Right hindlimb (tissue), 1 donor: ENCODE measurements at places on chromosomes 1 and 21.

- DNase-seq = no peak
Measured at GRCh38 chr1:203669739-203670138, 43.1 kb downstream of the ATP2B4 start.

DNA sequence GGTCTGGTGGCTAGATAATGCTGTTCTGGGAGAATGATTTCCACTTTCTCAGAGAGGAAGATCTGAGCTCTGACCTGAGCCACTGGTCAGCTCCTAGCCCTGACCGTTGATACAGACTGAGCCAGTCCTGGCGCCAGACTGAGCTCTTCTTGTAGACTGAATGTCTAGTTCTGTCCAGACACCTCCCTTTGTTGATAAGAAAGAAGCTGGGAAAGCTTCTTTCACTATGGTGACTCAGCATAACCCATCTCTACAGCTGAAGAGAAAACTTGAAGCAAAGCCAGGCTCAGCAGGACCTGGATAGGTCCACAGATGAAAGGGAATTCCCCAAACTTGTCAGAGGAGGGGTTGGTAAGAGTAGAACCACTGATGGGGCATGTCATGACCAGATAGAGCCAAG is 9.9 kb upstream of the TRABD2B start:
- DNase-seq = no peak

DNA sequence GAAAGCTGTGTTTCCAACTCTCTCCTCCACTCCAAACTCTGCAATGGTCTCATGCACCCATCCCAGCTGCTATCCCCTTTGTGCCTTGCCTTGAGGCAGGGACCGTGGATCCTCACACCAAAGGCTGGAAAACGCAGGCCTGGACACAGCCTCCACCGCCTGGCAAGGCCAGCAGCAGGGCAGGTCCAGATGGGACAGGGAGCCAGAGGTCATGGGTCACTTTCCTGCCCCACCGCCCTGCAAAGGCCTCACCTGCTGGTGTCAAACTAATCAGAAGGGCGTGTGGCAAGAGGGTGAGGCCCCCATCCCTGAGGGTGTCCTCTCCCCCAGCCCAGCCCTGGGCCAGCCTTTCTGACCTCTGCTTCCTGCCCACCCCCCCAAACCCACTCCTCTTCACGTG is 106.3 kb downstream of the PAX7 start:
- DNase-seq = no peak

GRCh38 chr1:200917291-200917817 is 22.7 kb downstream of the INAVA start:
- DNase-seq = no peak

DNA sequence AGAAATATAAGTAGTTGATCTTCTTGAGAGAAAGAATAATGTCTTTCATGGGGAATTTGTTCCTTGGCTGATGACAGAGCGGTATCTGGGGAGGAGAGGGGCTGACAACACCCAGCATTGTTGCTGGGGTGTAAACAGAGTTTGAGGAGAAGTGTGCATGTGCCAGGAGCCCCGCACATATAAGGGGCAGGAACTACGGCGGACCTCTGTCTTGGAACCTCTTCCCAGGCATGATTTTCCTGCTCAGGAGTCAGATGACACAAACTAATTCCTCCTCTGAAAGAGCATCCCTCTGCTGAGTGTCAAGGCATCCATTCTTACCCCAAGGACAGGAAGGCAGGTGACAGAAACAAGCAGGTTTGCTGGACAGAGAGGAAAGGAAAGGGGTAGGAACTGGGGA is 119.1 kb downstream of the TPTE start:
- DNase-seq = no peak

DNA sequence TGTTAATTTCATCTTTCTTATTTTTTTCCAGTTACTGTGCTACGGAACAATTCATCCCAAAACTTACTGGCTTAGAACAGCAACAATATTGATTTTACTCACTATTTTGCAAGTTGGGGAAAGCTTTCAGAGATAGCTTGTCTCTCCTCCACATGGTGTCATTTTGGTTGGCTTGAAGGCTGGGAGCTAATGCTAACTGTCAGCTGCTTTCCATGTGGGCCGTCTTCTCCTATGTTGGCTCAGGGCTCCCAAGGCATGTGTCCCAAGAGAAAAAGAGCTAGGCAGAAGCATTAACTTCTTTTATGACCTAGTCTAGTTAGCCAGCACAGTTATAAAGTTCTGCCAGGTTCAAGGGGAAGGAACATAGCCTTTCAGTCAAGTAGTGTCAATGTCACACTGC is 33.9 kb upstream of the CASQ2 start:
- DNase-seq = no peak

- DNase-seq = peak; percentile 76
Measured at GRCh38 chr1:161227196-161227871, 1.5 kb downstream of the TOMM40L start.

DNA sequence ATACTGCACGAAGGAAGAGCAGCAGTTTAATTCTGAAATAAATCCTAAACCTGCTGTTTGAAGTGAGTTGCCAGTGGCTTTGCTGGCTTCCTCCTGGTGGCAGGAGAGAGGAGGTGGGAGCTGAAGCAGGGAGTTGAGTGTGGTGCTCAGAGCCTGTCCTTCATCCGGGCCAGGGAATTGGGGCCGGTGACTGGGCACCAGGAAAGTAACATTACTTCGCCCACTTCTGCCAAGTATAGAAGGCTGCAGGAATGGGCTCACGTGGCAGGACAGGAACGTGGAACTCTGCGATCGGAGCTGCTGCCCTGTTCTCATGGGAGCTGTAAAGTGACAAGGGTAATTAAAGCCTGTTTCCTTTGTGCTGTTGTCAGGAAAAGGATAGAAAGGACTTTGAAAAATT is 8.7 kb downstream of the TOR3A start:
- DNase-seq = no peak

- DNase-seq = no peak
Measured at GRCh38 chr1:116690396-116690848, 22.9 kb upstream of the IGSF3 start.

DNA sequence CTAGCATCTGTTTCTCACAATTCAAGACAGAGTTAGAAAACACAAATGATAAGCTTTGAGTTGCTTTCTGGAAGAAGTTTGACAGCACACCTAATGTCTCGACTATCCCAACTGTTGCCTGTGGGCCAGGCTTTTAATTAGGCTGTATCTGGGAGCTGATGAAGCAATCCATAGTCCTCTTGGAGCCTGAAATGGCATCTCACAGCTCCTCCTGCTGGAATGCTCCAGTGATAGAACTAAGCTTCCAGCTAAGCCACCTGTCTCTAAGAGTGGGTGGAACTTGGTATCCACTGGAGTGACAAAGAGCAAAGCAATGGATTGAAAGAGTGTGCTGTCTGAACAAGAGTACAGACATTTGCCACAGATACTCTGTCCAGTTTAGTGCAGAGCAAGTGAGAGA is 605.3 kb upstream of the NR5A2 start:
- DNase-seq = no peak

DNA sequence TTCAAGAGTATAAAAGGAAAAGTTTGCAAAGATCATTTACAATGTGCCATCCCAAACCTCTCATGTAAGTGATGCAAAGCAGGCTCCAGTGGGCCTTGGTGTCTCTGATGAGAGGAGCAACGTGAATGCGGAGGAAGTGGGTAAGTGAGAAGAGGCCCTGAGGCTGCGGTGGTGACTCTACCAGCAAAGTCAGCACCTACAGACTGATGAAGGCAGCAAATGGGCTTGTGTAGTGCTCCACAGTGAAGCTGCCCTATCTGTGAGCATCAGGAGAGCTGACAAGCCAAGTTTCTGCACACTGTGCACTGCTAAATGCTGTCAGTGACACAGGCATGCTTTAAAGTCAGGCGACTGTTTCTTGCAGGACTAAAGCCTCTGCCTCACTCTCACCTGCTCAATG is 15.6 kb upstream of the RAP1A start:
- no peak for DNase-seq

GRCh38 chr1:247639381-247639981 is 34.1 kb downstream of the OR2G3 start:
- peak; percentile 70 for DNase-seq

DNA sequence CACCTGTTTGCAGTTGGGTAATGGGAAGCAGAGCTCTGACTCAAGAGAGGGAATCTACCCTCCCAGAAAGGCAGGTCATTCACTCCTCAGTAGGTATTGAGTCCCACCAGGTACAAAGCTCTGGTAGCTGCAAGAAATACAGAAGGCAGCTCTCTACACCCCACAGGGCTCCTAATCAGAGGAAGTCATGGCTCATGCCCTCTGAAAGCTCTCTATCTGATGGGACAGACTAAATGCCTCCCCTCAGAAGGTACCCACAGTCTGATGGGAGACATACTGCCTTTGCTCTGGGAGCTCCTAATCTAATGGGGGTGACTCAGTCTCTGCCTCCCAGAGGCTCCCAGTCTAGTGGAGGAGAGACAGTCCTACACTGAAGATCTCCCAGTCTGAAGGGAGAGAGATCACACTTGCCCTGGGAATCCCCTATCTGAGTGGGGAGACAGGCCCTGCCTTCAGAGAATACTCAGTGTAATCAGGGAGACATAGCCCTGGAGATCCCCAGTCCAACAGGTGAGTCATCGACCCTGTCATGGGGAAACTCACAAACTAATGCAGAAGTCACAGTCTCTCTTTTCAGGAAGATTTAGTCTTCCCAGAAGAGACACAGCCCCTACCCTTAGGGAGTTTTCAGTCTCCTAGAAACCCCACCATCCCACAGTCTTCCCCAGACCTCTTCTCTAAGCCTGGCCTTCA is 23.7 kb downstream of the CAMK1G start:
- no peak for DNase-seq

GRCh38 chr1:223803211-223803610 is 42.5 kb downstream of the TP53BP2 start:
- DNase-seq = no peak

- DNase-seq = no peak
Measured at GRCh38 chr1:76601465-76601864, 265.8 kb upstream of the ST6GALNAC5 start.

- peak; percentile 59 for DNase-seq
Measured at GRCh38 chr1:235866205-235866912, at the start of gene LYST. TSS of gene LYST (minus strand) at chr1:235866906. CDS start at chr1:235830417, 36,489 bp downstream.

- no peak for DNase-seq
Measured at GRCh38 chr1:31510853-31511789, 65.2 kb upstream of the TINAGL1 start.

DNA sequence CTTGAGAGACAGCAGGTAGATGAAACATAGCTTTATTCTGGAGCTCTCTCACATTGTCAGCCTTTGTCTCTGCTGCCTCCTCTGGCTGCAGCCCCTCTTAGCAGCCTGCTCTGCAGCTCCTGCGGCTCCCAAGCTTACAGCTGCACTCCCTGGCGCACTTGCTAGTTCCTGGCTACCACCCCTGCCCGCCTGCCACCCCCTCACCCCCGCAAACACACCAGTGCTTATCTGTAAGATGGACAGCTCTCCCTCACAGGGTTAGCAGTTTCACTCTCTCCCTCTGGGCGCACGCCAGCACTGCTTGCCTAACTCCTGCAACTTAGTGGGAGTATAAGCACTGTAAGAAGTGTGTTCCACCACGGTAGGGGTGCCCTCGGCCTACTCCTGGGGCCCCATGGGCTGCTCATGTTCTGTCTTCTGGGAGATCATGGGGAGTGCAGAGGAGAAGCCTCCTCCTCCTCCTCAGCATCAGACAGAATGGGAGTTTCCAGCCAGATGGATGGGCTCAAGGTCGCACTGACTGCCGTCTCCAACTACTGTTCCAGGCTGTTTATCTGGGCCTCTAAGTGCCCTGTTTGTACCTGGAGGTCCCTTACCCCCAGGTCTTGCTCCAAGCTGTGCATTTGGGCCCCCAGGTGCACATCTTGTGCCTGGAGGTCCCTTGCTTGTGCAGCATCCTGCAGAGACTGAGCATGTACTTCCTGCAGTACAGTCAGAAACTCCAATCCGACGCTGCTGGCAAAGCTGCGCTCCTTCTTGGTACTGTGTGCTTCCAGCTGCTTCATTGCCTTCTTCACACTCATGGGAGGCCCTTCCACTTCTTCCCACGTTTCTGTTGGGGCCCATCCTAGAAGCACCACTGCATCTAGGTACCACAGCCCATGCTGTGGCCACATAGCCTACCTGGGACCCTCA is 1388.1 kb downstream of the AMY1C start:
- peak; percentile 22 for DNase-seq

DNA sequence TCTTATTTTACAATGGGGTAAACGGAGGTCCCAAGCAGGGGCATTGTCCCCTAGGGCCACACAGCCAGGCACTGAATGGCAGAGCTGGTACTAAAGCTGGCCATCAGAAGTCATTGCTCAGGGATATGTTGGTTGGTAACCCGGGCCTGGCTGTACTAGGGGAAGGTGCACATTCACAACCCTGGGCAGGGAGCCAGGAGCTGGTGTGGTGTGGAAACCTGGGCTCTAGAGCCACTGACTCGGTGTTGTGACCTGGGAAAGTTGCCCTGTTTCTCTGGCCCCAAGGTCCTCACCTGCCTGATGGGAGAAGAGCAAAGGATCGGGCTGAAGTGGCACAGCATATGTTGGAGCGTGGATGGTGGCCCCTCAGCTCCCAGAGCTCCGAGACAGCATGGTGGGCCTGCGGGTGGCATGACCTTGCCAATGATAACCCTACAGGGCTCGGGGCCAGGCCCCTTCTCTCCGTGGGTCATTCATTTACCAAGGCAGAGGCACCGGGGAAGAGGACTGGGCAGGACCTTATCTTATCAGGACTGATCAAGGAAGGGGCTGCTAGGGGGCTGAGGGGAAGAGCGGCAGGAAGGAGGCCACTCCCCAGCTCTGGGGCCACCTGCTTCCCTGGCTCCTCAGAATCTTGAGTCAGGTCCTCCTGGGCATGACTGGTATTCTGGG is 274.1 kb downstream of the TRABD2B start:
- no peak for DNase-seq

DNA sequence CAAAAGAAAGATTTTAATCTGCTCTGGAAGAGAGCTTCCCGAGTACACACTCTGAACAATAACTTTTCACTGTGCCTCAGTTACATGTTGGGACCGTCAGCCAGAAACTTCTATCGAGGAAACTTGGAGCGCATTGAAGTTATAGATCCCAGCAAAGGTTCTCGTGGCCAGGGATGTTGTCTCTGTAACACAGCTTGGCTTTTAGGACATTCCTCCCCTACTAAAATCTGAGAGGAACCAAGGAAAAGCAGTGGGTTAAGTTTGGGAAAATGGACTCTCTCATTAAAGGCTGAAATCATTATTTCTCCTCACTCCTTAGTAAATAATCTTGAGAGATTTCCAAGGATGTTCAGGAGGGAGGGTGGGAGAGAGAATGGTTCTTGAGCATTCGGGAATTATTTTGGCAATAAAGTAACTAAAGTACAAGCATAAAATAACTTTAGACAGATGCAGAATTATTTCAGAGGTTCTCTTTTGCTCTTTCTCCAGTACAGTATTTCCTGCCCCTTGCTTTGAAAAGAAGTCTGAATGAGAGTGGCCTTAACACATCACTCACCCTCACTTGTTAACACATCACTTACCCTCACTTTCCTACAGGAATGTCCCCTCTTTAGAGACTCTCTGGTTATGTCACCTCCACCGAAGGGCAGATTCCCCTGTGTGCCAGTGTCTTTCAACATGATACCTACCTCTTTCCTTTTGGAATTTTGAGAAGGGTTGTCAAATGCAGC is 1.8 kb upstream of the NFIA start:
- peak; percentile 58 for DNase-seq

- DNase-seq = no peak
Measured at GRCh38 chr1:930633-931138, 7.0 kb downstream of the SAMD11 start.
